ENCODE measurements at places on chromosomes 4 and X. TPM values are rescaled to one million over a fixed set of nuclear protein-coding genes. Genes with fewer than 3 reads are reported as not detected.

DNA sequence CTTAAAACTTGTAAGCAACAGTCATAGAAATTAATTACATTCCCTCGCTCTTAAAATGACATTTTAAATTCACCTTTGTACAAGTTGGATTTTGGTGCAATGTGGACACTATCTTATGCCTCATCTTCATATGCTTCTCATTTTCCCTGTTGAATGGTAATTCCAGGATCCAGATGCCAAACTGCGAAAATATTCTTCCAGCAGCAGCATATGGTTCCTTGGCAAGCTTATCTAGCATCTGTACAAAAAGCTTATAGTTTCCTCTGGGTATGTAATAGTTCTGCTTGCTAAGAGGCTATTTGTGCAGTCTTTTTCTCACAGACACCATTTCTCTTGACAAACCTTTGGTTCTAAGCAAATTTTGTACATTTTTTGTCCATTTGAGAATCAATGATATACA is 2079.7 kb upstream of the AGA start:
- H3K36me3 ChIP-seq: no peaks in the 10 kb centered on the region
- H3K4me3 ChIP-seq: no peak overlapping the region
- H3K27ac ChIP-seq: no peak overlapping the region
- H3K27me3 ChIP-seq: no peaks in the 10 kb centered on the region

- DNase-seq: peak; percentile 71
- no peaks in the 10 kb centered on the region for H3K27me3 ChIP-seq
- peak overlapping the region; percentile 72 for H3K27ac ChIP-seq
- no peaks in the 10 kb centered on the region for H3K36me3 ChIP-seq
- H3K4me1 ChIP-seq: peaks cover 16% of the 10 kb centered on the region
- H3K4me3 ChIP-seq: no peak overlapping the region
These were observed 40.2 kb downstream of the ATP10D start for GRCh38 chr4:47525154-47525819.

GRCh38 chrX:97168646-97169045 is 284.9 kb downstream of the RPA4 start:
- H3K36me3 ChIP-seq: no peaks in the 10 kb centered on the region
- H3K4me3 ChIP-seq: no peak overlapping the region
- no peaks in the 10 kb centered on the region for H3K4me1 ChIP-seq

DNA sequence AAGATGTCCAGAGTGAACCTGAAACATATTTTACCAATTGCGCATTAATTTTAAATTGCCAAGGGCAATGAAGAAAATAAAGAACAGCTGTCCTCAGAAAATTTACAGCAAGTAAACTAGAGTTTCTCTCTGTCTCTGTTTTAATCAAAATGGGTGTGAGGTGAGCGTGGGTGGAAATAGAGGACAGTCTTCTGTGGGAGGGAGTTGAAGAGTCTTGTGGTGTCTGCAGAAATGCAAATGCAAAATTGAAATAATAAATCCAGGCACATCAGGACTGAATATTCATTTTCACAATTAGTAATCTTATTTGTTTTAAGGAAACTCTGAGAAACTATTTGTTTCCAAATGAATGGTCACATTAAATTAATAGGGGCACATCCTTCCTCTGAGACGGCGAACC is 192.0 kb downstream of the ARHGAP10 start:
- H3K4me1 ChIP-seq: peaks cover 18% of the 10 kb centered on the region
- no peaks in the 10 kb centered on the region for H3K36me3 ChIP-seq
- H3K27ac ChIP-seq: no peak overlapping the region
- DNase-seq: no peak
- H3K27me3 ChIP-seq: no peaks in the 10 kb centered on the region
- H3K4me3 ChIP-seq: no peak overlapping the region

DNA sequence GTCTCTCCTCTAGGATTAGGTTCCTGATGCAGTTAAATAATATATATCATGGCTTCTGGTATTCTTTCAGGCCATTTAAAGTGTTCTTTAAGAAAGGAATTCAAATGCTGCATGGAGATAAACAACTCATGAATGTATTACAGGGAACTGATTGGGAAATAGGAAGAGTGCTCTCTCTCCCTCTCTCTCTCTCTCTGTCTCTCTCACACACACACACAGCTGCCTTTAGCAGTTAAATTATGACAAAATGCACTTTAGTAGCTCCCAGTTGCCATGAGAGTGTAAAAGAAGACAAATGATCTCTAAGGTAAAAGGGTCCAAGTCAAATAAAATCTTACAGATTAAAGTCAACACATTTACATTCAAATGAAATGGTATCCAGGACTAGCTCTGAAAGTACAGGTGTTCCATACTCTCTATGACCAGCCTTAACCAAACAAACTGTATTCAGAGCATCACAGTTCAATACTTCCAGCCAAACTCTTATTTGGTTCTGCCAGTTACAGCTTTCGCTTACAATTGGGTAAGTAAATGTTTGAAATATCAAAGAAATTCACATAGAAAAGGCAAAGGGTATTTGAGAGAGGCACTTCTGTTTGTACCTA is 94.7 kb upstream of the CXXC4 start:
- no peak for DNase-seq
- H3K27me3 ChIP-seq: peaks cover 4% of the 10 kb centered on the region
- no peaks in the 10 kb centered on the region for H3K36me3 ChIP-seq
- no peak overlapping the region for H3K27ac ChIP-seq

DNA sequence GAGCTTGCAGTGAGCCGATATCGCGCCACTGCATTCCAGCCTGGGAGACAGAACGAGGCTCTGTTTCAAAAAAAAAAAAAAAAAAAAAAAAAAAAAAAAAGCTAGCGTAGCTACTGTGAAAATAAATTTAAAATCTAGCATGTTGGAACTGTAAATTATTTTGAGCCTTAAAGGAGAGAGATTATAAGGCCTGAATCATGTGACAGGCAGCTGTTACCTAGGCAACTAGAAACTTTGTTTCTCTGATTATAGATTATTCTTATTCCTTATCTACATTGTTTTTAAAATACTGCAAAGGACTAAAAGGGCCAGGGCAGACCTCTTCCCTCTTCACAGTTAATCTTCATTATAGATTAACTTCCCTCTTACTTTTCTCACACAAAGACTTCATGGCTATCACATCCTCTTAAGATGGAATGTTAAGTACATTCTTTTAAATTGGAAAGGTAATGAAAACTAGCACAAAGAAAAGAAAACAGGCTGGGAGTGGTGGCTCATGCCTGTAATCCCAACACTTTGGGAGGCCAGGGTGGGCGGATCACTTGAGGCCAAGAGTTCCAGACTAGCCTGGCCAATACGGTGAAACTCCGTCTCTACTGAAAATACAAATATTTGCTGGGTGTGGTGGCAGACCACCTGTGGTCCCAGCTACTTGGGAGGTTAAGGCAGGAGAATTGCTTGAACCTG is 21.1 kb upstream of the PDS5A start:
- no peaks in the 10 kb centered on the region for H3K4me1 ChIP-seq
- no peak overlapping the region for H3K4me3 ChIP-seq
- H3K27ac ChIP-seq: no peak overlapping the region
- H3K27me3 ChIP-seq: no peaks in the 10 kb centered on the region
- DNase-seq: no peak

- no peaks in the 10 kb centered on the region for H3K27me3 ChIP-seq
- H3K4me1 ChIP-seq: no peaks in the 10 kb centered on the region
- DNase-seq: no peak
These were observed 695.2 kb downstream of the GRXCR1 start for GRCh38 chr4:43587758-43588157.

- no peak overlapping the region for H3K27ac ChIP-seq
- no peaks in the 10 kb centered on the region for H3K36me3 ChIP-seq
- peaks cover 28% of the 10 kb centered on the region for H3K4me1 ChIP-seq
- no peak overlapping the region for H3K4me3 ChIP-seq
- no peaks in the 10 kb centered on the region for H3K27me3 ChIP-seq
These were observed 22.9 kb downstream of the FHL1 start for GRCh38 chrX:136170139-136170800.

- no peaks in the 10 kb centered on the region for H3K4me1 ChIP-seq
- H3K27ac ChIP-seq: no peak overlapping the region
- H3K36me3 ChIP-seq: no peaks in the 10 kb centered on the region
- no peak overlapping the region for H3K4me3 ChIP-seq
- H3K27me3 ChIP-seq: no peaks in the 10 kb centered on the region
These were observed 241.4 kb upstream of the EPHA5 start for GRCh38 chr4:65911720-65912119.

ZNF711 gene
- total RNA-seq: 1.6 TPM

TSPAN7 gene
- not detected for total RNA-seq

CLDN34 gene
- 0.66 TPM for total RNA-seq

MUC7 gene
- not detected for total RNA-seq

All from PC-3 (cell line).